ENCODE measurements at places on chromosomes 5 and 9.

DNA sequence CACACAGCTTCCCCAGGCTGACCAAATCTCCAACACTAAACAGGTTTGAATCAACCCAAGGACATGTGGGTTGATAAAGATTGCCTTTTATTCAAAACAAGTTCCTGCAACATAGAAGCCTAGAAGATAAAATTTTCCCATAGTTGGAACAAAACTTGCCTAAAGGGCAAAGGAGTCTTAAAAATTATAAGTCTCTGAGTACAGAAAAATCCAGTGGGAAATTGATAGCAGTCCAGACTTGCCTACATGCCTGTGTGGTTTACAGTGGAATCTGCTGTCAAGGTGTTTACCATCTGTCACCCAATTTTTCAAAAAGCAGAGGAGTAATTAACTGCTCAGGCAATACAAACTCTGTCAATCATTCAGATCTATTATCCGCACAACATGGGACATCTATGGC, 168.2 kb downstream of the PPP2R2B start:
- no peak for DNase-seq

GRCh38 chr9:75692309-75692708, 198.2 kb upstream of the PCSK5 start:
- no peak for DNase-seq

- DNase-seq: no peak
Measured at GRCh38 chr5:56585999-56586691, 229.2 kb upstream of the MAP3K1 start.

GRCh38 chr9:116149844-116150243, 3.7 kb upstream of the PAPPA start:
- DNase-seq: no peak

DNA sequence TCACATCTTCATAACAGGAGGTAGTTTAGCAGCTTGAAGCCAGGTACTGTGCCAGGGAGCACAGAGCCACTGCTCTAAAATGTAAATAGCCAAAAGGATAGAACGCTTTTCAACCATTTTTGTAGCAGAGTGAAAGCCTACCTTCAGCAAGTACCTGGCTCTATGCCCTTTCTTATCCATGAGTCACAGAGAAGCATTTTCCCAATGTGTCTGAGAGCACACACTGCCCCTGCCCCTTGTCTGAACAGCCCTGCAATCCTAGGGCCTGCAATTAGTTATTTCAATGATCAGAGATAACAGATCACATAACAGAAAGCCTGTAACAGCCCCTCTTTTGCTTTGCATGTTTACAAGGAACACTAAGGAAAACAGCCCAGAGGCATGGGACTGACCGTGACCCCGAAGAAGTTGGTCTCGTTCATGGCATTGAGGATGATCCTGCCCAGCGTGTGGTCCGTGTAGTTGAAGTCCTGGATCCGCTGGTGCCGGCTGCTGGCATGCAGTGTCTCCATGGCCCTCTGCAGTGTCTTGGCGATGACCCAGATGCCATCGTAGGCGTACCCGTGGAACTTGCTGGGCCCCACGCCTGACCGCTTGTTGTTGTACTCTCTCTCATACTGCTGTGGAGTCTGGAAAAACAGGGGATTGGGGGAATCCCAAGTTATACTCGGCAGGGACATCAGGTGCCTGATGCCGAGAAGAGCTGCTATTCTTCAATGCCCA, 198.3 kb upstream of the TBC1D2 start:
- no peak for DNase-seq

DNA sequence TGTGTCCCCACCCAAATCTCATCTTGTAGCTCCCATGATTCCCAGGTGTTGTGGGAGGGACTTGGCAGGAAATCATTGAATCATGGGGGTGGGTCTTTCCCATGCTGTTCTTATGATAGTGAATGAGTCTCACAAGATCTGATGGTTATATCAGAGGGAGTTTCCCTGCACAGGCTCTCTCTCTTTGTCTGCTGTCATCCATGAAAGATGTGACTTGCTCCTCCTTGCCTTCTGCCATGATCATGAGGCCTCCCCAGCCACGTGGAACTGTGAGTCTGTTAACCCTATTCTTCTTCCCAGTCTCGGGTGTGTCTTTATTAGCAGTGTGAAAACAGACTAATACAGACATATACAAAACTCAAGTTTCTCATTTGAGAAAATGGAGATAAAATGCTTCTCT, 139.3 kb downstream of the FBXL7 start:
- no peak for DNase-seq

- no peak for DNase-seq
Measured at GRCh38 chr9:111961575-111961974, 65.0 kb downstream of the UGCG start.

DNA sequence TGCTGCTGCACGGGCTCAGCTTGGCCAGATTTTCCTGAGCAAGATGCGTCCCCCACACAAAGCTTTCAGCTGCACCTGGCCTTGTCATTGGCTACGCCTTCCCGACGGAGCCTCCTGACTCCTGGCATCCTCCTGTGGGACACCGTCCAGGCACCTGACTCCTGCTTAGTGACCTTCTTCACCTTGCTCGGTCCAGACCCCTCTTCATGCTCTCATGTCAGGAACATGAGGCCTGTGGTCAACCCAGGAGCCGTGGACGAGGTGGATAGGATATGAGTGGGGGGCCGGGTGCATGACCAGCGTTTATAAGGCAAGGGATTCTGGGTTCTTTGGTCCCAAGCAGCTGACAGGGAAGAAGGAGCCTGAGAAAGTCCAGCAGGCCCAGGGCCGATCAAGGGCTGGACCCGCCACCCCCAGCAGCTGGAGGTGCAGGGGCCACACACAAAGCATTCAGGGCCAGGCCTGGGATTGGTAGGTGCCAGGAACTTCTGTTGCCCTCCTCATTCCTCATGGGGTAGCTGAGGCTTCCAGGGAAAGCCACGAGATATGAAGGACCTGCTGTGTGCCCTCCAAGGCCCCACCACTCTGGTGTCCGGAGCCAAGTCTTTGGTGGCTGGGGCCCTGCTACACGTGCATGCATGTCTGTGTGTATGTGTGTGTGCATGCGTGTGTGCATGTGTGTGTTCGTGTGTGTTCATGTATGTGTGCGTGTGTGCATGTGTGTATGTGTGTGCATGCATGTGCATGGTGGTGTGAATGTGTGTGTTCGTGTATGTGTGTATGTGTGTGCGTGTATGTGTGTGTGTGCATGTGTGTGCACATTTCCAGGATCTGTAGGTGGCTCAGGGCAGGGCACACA, 34.9 kb downstream of the SLC6A3 start:
- DNase-seq: no peak

GRCh38 chr9:133137451-133138231, 16.6 kb upstream of the RALGDS start:
- no peak for DNase-seq

- DNase-seq: no peak
Measured at GRCh38 chr9:30504502-30504905, 1879.9 kb upstream of the ACO1 start.

GRCh38 chr5:1444361-1445189, 665 bp downstream of the SLC6A3 start:
- no peak for DNase-seq

GRCh38 chr5:59246882-59247281, 646.6 kb downstream of the PDE4D start:
- no peak for DNase-seq

- no peak for DNase-seq
Measured at GRCh38 chr5:66882606-66883227, 286.5 kb downstream of the MAST4 start.

DNA sequence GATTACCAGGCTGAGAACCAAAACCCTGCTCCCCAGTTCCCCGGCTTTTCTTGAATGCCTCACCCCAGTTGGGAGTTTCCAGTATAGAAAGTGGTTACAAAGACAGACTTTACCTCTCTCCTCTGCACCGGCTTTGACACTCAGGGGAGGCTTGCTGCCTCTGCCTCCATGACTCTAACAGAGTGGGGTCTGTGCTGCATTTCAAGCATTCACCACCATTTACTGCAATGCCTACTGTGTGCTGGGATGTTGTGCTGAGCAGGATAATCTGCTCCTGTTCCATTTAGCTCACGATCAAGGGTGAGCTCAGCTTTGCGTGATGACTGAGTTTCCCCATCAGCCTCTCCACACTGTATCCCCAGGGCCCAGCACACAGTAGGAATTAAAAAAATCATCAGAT, 39.9 kb upstream of the AKNA start:
- DNase-seq: no peak

- no peak for DNase-seq
Measured at GRCh38 chr9:72950875-72951442, 1.9 kb downstream of the ALDH1A1 start.

GRCh38 chr9:96078897-96079490, 203.5 kb downstream of the ERCC6L2 start:
- no peak for DNase-seq

DNA sequence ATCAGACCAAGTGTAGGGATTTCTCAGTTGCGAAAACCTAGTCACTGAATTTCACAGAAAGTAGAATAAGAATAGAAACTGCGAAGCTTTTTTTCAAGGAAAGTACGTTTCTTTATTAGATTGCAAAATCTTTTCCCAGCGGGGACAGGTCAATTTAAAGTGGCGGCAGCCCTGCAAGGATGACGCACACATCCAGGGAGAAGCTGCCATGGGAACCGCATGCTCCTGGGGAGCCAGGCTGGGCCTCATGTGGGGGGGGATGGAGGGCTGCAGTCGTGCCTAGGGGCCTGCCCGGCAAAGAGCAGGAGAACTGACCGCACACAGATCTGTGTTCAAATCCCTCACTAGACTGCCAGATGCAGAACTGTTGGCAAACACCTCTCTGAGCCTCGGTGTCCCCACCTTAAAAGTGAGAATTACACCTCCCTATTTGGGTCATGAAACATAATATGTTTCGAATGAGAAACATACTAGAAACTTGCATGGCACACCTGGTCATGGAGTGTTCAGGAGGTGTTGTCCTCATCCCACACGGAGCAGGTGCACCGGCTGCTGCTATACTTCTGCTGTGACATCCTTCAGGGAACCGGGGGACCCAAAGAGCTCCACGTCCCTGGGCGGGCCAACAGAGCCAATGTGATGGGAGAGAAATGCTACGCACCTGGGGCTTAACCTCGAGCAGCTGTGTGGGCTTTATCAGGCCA, 127.8 kb upstream of the PHYKPL start:
- no peak for DNase-seq

DNA sequence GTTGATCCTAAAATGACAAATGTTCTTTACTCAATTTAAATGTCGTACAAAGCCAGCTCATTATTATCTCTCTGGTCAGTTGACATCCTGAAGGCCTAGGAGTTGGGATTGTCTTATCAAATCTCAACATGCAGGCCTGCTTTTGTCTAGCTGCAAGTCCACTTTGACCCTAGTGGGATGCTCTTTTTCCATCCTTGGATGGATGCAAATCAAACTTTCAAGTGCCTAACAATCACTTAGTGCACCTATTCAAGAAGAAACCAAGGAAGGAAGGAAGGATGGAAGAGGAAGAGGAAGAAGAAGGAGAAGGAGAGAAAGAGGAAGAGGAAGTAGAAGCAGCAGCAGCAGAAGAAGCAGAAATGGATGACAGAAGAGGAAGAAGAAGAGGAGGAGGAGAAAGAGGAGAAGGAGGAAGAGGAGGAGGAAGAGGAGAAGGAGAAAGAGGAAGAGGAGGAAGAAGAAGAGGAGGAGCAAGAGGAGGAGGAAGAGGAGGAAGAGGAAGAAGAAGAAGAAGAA, 109.6 kb downstream of the PIK3R1 start:
- DNase-seq: no peak

- no peak for DNase-seq
Measured at GRCh38 chr5:95124101-95124500, 160.8 kb downstream of the MCTP1 start.

- DNase-seq: no peak
Measured at GRCh38 chr5:33401482-33402390, 39.0 kb upstream of the TARS1 start.

DNA sequence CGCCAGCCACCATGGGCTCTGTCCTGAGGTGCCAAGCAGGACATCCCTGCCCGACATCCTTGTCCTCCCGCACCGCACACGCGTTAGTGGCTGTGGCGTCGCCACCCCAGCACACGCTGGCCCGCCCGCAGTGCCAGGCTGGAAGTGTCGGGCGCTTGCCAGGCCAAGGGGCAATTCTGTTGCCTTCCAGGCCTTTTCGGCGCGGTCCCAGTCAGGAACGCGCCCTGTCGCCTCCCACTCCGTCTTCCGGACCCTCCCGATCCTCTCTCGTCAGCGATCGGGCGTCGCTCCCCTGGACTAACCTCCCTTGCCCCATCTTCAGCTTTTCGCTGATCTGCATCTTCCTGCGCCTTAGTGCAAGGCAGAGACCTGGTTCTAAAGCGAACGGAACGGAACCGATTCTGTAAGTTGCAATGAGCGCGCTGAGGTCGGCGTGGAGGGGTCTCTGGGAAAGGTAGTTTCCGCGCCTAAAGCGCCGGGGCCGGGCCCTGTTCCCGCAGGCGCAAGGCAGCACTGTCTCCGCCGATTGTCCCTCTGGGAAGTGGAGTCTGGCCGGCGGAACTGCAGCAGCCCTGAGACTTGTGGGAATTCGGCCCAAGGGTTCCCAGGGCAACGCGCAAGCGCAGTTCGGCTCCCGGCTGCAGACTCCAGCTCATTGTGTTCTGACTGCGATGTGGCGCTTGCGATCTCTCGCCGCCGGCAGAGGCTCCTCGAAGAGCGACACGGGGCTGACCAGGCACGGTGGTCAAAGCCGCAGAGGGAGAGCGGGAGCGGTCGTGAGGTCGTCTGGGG, at the start of gene ZNF454:
TSS of gene ZNF454 (plus strand) at position 630 of the 792 bp plus-strand sequence. CDS start 1,594 bp downstream, outside the sequence.
- no peak for DNase-seq

- peak; percentile 60 for DNase-seq
Measured at GRCh38 chr5:177133853-177134696, 502 bp downstream of the NSD1 start.
